Stimulated activated CD4-positive, alpha-beta T cell treated with anti-CD3 and anti-CD28 coated beads, Interleukin-2, amount 100 ng/mL, for 24 hours (primary cell): ENCODE measurements at places on chromosomes 2 and 18.

GRCh38 chr2:60481257-60481656 is 72.2 kb downstream of the BCL11A start:
- no peak for DNase-seq

- DNase-seq, result no peak
Measured at GRCh38 chr18:78891185-78891762, 88.3 kb upstream of the SALL3 start.

GRCh38 chr2:167992278-167992677 is 255.1 kb downstream of the STK39 start:
- no peak for DNase-seq

DNA sequence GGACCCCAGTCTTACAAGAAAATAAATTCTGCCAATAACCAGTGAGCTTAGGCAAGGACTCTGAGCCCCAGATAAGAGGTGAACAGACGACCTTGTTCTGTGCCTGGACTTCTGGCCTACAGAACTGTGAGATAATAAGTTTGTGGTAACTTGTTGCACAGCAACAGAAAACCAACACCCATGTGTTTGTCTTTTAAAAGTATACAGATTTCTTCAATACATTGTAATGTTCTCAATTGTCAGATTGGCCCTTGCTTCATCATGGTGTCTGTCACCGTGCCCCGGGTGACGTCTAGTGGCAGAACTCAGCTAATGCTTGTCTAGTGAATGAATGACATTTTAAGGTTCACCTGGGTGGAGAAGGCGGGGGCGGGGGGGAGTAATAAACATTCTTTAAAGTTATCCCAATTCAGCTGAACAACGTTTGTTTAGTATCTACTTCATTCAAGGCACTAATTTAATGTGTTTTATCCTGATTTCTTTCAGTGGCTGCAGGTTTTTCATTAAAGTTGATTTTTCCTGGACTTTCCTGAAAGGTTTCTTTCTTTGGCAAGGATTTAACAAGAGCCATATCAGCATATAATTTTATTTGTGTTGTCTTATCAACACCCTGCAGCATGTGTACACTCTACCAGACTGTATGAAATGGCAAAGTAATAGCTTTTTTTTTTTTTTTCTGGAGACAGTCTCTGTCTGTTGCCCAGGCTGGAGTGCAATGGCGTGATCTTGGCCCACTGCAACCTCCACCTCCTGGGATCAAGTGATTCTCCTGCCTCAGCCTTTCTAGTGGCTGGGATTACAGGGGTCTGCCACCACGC is 123.8 kb upstream of the DLX2 start:
- no peak for DNase-seq

DNA sequence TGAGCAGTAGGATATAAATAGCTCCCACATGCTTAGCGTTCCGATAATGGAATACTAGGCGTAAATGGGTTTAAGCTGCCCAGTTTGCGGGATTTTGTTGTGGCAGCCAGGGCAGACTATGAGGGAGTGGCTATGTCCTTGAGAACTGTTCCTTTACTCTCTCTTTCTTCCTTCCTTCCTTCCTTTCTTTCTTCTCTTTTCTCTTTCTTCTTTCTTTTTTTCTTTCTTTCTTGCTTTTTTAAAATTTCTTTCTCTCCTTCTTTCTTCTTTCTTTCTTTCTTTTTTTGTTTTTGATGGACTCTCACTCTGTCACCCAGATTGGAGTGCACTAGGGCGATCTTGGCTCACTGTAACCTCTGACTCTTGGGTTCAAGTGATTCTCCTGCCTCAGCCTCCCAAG is 9.1 kb upstream of the PRELID3A start:
- no peak for DNase-seq
